ENCODE measurements at places on chromosomes 7 and 10.

GRCh38 chr7:96663871-96664445 is 45.7 kb downstream of the SEM1 start:
- DNase-seq, result no peak

DNA sequence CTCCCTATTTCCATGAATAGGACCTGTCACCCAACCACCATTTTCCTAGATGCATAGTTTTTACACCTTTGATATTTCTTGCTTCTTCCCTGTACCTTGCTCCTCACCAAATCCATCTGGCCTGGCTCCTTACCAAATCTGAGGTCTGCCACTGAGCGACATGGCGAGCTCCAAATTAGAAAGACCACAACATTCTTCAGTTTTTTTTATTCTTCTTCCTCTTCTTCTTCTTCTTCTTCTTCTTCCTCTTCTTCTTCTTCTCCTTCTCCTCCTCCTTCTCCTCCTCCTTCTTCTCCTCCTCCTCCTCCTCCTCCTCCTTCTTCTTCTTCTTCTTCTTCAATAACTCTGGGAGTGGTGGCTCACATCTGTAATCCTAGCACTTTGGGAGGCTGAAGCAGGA is 7.1 kb downstream of the CPED1 start:
- DNase-seq, result no peak

DNA sequence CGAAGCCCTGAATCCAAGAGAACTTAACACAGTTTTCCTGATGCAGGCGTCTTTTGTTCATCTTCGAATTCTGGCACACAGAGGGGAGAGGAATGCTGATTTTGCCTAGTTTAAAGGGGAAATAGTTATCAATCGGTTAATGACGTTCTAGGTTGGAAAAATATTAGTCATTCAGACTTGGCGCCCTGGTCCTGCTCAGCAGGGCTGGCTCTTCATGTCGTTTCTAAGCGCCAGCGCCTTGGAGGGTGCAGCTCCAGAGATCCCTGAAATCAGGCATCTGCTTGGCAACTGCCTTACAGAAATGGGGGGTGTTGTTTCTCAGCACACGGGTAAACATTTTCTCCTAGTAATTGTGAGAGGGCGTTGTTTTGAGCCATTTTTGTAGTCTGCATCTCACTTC is 1.3 kb upstream of the PRTFDC1 start:
- no peak for DNase-seq

DNA sequence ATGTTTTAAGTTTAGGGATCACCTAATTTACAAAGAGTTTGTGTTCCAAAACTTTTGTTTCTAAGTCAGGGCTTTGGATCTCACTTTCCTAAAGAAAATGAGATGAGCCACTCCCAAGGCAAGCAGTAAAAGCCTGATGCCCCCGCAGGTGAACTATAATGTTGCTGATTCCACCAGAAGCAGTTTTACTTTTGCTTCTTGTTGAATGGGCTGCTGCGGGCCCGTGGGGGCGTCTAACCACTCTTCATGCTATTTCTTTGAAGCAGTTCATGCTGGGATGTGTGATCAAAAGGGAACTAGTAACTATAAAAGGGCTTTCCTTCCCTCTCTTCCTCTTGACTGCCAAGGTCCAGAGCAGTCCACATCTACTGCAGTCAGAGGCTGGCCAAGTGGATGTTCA is 118.7 kb upstream of the NEBL start:
- DNase-seq, result no peak

Data from NCI-H2227 treated with DMSO at 0.1 percent for 48 hours (cell line).